Thoracic aorta (tissue), 2 donors: ENCODE measurements at places on chromosomes 1 and 21.

- DNase-seq = no peak
Observed at GRCh38 chr21:34889320-34889675, 159.8 kb downstream of the RUNX1 start.

- DNase-seq = no peak
Observed at GRCh38 chr21:36115138-36115730, 19.6 kb upstream of the CBR3 start.

DNA sequence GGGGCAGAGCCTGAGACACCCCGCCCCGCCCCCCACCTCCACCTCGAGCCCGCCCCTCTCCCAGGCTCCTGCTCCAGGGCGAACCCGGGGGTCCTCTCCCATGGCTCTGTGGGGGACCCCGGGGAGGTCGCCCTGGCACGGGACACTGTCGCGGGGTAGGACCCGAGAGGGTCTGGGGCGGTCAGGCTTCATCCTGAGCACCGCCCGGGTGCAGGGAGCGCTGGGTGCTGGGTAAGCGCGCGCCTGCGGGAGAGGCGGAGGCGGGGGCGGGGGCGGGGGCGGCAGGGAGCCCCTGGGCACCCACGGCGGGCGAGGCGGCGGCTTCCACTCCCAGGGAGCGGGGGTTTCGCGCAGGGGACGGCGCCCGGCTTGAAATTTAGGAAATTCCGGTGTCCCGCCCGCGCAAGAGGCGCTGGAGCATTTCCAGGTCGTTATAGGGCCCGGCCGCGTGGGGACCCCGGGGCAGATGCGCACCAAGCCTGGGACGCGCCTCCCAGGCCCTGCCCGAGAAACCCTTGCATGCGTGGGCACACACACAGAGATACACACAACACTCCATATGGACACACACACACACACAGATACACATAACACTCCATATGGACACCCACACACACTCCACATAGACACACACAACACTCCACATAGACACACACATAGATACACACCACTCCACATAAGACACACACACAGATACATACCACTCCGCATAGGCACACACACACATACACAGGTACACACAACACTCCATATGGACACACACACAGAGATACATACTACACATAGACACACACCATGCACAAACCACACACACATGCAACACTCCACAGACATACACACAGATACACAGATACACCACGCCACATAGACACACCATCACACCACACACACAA lies 48.7 kb upstream of the SLC19A1 start:
- DNase-seq = no peak

DNA sequence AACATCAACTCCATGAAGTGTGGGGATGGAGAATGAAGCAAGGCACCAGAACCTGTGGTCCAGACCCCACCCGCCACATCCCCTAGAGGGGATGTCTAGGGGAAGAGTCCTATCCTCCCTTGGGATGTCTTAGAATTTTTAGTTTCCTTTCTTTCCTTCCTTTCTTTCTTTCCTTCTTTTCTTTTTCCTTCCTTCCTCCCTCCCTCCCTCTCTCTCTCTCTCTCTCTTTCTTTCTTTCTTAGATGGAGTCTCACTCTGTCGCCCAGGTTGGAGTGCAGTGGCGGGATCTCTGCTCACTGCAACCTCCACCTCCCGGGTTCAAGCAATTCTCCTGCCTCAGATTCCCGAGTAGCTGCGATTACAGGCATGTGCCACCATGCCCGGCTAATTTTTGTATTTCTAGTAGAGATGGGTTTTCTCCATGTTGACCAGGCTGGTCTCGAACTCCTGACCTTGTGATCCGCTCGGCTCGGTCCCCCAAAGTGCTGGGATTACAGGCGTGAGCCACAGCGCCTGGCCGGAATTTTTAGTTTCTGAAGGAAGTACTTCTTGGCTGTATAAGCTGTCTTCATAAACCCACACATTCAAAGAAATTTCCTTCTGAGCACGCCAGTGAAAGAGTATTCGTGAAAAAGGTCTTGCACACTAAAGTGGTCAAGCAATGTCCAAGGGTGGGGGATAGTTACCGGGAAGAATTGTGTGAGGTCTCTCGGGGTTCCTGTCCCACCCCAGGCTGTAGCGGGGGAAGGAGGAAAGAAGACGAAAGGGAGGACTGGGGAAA lies 20.8 kb upstream of the LEFTY2 start:
- no peak for DNase-seq

GRCh38 chr1:158145173-158145719 lies 35.4 kb upstream of the CD1D start:
- no peak for DNase-seq

DNA sequence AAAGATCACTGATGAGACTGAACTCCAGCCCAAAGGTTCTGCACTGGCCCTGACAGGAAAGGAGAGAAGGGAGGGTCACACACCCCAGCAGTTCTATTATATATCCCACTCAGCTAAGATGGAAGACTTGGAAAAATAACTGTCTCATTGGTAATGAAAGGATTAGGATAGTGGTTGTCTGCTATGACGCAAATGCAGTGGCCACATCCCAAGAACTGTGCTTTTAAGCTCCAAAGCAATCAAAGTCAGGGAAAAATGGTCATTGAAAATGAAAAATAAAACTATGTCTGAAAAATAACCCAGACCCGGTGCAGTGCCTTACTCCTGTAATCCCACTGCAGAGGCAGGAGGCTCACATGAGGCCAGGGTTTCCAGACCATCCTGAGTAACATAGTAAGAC lies 31.0 kb downstream of the PSMG1 start:
- no peak for DNase-seq

DNA sequence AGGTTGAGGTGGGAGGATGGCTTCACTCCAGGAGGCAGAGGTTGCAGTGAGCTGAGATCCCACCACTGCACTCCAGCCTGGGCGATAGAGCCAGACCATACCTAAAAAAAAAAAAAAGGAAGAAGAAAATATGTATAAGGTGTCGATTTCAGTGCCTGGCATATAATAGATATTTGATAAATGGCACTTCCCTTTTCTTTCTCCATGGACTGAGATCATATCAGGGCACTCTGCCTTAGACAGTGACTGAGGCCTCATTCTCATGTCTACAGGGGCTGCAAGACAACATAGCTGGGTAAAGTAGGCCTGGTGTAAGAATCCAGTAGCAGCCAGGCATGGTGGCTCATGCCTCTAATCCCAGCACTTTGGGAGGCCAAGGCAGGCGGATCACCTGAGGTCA lies 21.2 kb downstream of the PCAT6 start:
- DNase-seq = no peak

- no peak for DNase-seq
Observed at GRCh38 chr1:183881387-183882131, 76.6 kb downstream of the RGL1 start.

DNA sequence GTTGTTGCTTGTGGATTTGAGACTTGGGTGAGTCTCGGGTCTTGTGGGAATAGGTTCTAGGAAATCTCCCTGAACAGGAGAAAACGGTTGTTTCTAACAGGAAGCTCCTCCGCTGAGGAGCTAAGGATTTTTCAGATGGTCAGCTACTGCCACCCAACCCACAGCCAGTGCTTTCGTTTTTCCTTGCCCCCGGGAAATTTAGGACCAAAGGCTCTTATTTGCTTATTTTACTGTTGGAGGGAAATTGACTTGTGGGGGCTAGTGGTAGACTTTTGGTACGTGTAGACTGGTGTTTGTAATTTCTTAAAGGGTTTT lies 792 bp downstream of the SNX7 start:
- DNase-seq = no peak

DNA sequence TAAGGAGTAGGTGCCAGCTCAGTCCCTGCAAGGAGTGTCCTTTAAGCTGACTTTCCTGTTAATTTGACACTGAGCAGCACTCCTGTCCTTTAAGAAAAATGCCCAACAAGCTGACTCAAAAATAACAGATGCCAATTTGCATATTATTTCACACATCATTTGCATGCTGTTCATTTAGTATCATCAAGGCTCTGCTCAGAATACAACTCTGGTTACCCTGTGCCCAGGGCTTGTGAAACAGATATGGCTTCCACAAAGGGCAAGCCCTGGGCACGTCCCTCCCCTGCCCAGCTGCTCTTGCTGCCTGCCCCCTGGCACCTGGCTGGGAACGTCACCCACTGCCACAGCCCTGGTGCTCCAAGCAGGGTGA lies 10.3 kb downstream of the KCNN3 start:
- no peak for DNase-seq

GRCh38 chr21:15298306-15298705 lies 233.5 kb upstream of the NRIP1 start:
- DNase-seq = no peak

- no peak for DNase-seq
Observed at GRCh38 chr1:166395729-166396128, 228.9 kb upstream of the FAM78B start.

- DNase-seq = no peak
Observed at GRCh38 chr1:224559981-224560728, 56.0 kb upstream of the CNIH3 start.

DNA sequence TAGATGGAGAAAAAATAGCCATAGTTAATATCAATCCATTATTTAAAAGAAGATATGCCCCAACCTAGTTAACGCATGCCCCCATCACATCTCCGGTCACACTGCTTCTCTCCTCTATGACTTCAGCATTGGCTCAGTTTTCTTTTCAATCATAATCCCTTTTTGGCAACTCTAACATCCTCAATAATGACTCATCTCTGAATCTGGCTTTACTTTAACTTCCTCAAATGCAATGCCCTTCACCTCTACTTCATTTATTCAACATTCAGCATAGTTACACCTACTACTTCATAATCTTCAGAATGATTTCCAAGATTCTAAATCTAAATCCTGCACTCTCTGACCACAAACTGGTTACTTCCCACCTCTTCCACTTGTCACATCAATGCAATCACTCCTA lies 417.3 kb downstream of the USH2A start:
- no peak for DNase-seq

DNA sequence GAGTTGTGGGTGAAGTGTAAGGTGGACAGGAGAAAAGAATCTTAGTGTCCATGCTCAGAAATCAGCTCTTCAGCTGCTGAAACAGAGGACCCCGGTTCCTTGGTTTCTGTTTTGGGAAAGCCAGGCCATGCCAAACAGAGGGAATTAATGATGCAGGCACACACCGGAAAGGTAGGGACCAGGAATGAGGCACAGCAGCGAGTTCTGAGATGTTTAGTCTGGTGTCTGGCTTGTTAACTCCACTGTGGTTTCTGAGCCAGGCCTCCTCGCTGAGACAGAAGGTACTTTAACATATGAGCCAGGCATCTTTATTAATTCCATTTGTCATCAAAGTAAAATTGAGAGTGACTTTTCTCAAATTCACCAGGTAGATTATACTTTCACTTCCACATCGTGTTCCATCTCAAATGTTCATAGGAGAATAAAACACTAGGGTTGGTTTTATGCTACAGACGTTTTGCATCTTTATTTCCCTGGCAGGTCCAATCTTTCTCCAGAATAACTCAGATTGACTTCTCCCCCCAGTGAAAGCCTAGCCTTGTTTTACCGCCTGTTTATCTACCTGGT lies 23.5 kb downstream of the LRRC8D start:
- DNase-seq = no peak

- no peak for DNase-seq
Observed at GRCh38 chr1:96945509-96946084, 224.0 kb downstream of the PTBP2 start.

- no peak for DNase-seq
Observed at GRCh38 chr1:174815036-174815435, 184.7 kb upstream of the CACYBP start.

- DNase-seq = peak; percentile 80
Observed at GRCh38 chr1:235075048-235075776, 53.4 kb downstream of the TOMM20 start.

DNA sequence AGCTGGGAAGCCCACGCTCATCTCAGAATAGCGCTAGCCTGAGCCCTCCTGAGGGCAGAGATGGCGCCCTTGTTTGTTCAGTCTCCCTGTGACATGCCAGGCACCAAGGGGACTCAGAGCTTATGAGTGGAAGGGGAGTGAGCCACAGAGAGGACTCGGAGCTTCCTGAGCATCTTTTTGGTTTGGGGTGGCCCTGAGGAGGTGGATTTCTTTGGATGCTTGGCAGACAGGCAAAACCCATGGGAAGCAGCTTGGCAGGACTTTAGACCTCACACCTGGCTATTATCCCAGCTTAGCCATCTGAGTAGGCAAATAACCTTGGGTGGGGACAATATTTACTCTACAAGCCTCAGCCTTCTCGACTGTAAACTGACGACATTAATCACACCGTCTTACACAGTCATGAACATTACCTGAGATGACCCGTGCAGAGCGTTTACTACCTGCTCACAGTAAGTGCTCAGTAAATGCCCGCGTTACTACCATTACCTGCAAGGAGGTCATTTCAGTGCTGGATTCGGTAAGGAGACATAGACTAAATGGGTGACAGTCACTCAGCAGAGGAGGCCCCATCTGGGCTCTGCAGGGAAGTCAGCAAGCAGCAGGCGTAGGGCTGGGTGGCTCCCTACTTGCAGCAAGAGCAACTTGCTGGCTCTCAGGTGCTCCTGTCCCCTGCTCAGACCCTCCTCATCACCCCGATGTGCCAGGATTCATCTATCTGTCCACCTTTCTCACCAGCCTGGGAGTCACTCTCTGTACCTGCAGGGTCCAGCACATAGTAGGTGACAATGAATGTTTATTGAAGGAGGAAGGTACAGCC lies 54.9 kb downstream of the KLHDC7A start:
- DNase-seq = no peak

DNA sequence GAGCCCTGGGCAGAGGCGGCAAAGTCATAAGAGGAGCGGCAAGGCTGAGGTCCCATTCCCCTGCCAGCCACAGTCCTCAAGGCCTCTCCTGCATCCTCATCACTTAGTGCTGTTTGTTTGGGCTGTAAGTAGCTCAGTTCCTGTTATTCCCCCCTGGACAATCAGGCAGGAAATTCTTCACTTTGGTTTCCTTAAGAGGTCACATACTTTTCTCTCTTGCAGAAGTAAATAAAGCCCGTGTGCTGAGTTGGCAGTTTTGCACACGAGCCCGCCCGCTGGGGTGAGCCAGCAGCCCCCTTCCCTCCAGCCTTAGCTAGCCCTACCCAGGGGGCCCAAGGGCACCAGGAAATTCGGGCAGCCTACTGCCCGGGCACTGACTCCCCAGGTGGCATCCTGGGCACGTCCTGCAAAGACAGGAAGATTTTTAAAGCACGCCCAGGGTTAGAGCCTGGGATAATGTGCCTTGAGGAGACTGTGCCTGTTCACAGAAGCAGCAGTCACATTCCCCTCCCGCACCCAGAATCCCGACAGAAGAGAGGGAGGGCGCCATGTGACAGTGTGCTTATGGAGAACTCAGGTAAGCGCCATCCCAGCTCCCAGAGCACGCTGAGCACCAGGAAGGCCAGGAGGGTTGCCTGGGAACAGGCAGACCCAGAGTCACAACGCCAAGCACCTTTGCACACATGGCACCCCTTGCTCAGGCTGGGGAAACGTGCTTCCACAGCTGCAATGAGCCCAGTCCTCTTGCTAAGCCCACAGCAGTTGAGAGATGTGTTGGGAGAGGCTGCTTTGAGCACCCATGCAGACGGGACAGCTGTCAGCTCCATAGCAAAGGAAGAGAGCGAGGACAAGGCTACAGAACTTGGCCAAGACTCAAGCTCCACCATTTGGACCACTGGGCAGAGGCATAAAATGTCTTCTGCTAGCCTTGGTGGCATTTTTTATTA lies 144.5 kb upstream of the TMEM51 start:
- no peak for DNase-seq

GRCh38 chr21:42346866-42347600 lies 3.8 kb downstream of the TFF2 start:
- no peak for DNase-seq
